ENCODE measurements at places on chromosomes 6 and 20.

GRCh38 chr6:139370283-139370998 lies 4.0 kb downstream of the CITED2 start:
- peak; percentile 17 for DNase-seq

DNA sequence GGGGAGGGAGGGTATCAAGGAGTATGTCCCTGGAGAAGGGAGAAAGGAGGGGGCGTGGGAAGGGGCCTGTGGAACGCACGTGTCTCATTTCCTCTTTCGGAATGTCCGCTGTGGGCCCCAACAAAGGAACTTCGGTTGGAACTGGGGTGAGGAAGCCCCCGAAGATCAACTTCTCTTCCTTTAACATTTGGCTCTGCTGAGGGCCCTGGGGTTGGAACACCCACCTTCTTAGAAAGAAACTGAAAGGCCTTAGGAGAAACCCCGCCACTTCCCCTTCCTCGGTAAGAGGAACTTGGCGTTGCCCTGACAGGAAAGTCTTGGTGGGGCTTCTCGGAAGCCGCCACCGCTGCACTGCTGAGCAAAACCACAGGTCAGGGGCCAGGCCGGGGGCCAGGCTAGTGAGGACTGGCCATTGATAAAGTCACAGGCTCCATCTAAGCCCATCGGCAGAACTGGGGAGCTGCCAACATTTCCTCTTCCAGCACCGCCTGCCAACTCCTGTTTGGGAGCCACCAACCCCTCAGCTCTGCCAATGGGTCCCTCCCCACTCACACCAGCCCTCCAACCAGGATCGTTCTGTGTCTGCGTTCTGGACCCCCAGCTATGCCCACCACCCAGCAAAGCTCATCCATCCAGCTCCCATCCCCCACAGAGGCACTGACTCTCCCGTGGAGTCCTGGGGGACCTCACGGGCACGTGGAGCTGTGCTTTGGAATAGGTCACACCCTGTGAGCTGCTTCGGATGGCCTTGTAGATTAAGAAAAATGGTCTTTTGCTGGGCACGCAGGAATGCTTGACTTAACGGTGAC lies 44.8 kb downstream of the FGD2 start:
- DNase-seq = no peak

DNA sequence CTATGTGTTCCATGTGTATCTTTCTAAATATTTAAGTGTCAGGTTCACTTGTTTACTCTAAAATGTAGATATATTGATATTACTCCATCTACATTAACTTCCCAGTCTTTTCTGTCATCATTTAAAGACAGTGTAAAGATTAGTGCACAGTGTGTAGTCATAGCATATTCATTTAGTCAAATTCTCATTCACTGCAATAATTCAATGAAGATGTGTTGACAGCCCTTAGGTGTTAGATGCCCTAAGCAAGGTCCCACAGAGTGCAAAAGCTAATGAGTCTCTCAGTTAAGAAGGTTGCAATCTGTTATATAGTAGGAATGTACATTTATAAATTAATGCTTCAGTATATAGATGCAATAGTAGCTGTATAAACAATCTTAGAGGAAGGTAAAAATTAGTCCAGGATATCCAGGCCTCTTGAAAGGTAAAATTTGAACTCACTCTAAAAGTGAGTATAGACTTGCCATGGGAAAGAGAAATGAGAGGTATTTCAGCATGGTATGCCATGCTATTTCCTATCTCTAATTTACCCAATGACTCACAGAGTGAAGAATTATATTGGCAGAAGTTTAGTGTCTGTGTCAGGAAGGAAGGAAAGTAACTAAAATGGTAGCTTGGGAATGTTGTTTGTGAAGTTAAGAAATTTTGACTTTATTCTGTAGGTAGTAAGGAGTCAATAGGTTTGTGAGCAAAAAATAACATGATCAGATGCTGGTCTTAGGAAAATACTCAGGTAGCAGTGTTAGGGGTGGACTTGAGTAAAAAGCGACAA lies 969.9 kb upstream of the CITED2 start:
- no peak for DNase-seq

GRCh38 chr6:24882835-24883555 lies 52.8 kb downstream of the RIPOR2 start:
- DNase-seq = no peak

DNA sequence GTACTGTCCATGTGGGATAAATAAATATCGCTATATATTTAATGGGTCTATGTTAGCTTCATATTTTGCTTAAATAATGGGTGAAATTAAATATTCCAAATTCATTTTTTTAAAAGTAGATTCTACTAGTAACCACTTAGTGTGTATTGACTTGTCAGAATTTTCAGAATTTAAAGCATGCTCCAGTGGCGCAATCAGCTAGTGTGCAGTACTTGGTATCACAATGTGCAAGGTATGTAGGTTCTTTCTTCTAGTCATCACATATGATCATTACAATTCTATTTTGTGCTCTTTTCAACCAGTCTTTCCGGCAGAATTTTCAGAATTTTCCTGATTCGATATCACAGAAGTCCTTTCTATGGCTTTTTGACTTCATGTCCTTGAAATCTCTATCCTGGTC lies 32.6 kb downstream of the PDE7B start:
- no peak for DNase-seq

GRCh38 chr6:134809130-134809529 lies 140.8 kb downstream of the ALDH8A1 start:
- DNase-seq = no peak

DNA sequence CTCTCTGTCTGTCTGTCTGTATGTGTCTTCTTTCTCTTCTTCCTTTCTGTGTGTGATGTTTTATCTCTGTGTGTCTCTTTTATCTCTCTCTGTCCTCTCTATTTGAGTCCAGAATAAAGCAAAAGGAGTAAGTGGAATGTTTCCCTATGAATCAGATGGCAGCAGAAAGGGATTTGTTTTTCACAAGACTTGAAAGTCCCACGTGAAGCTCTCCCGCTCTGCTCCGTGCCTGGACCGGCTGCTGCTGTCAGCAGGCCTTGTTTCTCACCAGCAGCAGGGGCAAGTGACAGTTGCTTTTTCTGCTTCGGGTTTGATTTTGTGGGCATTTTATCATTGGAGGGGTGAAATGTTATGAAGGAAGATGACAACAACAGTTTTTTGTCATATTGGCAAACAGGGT lies 212.7 kb downstream of the PACRG start:
- DNase-seq = no peak

- peak; percentile 77 for DNase-seq
Measured at GRCh38 chr6:111423960-111424846, 58.8 kb downstream of the REV3L start.

DNA sequence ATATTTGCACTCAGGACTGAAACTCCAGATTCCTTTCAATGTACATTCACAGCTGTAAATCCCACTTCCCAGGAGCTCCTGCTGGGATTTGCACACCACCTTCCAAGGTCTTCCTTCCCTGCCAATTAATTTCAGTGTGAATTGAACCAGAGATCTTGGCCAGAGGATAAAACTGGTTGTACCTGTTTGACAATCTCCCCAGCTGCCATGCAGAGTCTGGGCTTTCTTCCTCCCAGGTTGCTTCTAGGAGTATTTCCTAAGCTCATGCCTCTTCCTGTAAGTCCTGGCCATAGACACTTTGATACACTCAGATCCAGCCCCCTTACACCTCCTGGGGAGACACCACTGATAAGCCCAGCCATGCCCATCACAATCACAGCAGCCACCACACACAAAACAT lies 15.6 kb downstream of the MAFB start:
- DNase-seq = peak; percentile 9

DNA sequence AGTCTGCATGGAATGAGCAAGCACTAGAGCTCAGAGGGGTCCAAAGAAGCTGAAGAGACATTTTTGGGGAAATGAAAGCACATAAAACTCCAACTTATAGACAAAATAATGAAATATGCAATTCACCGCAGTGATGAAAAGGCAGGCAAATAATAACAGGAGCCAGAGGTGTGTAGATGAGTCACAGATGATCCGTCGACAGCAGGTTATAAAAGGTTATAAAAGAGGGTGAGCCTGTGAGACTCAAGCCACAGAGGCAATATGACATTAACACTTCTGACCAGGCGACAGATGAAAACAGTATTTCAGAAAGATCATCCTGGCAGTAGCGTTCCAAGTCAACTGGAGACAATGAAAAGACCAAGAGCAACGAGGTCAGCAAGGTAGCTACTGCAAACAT lies 35.8 kb upstream of the ANKRD60 start:
- no peak for DNase-seq

GRCh38 chr20:32019156-32019510 lies 8.9 kb downstream of the CCM2L start:
- DNase-seq = peak; percentile 62

DNA sequence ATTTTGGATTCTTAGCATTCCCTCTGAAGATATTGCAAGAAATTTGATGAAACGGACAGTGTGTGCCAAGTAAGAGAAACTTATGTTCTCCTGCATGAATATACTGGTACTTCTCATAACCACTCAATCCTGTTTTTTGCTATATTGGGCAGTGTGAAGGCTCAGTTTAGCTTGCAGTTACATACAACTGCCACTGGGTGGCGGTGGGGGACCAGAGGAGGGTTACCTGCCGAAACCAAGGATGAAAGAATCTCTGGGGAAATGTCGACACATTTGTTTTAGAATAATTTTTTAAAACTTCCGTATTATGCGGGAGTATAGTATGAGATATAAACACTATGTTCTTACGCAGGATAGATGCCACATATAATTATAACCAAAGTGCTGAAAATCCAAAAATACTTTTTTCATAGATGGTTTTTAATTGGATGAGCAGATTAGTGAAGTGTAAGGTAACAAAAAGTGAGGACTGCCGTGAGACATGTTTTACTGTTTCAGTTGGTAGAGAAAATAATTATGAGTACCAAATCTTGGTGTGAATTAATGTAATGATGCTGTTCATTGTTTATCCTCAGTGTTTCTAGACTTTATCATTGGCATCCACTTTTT lies 9.7 kb downstream of the TRMT11 start:
- peak; percentile 75 for DNase-seq

DNA sequence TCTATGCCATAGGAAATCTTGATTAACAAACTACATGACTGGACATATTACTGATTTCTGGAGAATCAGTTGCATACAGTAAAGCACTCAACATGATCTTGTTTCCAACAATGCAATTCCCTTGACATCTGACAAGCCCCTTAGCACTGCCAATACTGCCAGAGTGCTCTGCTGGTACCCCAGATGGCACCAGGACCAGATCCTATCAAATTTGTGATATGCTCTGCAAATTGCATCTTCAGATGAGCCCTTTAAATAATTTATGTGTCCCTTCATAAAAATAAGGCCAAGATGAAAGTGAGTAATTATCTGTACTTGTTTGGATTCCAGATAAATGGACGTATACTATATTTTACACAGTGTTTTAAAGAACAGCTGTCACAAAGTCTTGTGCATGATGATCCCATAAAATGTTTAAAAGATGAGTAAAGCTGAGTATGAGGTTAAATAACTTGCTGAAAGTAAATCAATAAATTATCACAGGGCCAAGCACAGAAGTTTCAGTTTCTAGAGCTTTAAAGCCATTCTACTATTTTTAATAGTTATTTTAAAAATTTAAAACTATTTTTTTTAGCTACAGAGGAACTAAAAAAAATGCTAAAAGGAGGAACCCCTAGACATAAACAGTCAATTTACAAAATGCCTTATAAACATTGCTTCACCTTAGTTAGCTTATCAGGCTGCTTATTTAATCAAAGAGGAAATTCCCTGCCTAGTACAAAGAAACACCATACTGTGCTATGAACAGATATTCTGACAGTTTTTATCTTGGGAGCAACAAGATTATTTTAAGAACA lies 42.1 kb downstream of the NUDT3 start:
- no peak for DNase-seq

DNA sequence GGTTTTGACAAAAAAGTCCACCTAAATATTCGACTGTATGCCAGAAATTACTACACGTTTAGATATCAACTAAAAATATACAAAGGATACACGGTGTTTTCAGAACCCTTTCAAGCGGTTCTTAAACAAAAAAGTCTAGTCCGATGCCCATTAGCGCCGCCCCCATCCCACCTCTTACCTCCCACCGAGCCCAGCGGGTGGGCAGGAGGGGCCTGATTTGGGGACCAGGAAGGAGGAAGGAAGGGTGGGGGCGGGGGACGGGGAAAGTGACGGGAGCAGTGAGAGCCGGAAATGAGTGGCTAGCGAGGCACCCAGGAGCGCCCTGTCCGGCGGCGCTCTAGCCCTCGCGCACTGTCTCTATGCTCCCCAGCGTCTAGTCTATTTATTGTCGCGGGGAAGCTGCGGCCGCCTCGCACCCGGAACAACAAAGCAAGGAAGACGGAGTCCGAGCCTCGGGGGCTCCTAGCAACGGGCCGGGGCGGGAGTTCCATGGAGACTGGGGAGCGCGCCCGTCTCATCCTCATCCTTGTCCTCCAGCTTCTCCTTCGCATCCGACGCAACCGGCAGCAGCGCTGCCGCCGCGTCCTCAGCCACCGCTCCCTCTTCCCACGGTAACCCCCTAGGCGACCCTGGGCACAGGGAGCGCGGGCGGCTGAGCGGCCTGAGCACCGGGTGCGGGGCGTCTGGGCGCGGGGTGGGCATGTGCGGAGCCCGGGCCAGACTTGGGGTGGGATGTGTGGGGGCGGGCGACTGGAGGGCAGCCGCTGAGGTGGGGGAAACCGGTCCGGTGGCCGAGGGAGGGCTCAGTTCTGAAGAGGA lies at the start of gene TBPL1:
TSS of gene TBPL1 (plus strand) at position 410 of the 819 bp plus-strand sequence. CDS start 26,902 bp downstream, outside the sequence.
- peak; percentile 97 for DNase-seq

DNA sequence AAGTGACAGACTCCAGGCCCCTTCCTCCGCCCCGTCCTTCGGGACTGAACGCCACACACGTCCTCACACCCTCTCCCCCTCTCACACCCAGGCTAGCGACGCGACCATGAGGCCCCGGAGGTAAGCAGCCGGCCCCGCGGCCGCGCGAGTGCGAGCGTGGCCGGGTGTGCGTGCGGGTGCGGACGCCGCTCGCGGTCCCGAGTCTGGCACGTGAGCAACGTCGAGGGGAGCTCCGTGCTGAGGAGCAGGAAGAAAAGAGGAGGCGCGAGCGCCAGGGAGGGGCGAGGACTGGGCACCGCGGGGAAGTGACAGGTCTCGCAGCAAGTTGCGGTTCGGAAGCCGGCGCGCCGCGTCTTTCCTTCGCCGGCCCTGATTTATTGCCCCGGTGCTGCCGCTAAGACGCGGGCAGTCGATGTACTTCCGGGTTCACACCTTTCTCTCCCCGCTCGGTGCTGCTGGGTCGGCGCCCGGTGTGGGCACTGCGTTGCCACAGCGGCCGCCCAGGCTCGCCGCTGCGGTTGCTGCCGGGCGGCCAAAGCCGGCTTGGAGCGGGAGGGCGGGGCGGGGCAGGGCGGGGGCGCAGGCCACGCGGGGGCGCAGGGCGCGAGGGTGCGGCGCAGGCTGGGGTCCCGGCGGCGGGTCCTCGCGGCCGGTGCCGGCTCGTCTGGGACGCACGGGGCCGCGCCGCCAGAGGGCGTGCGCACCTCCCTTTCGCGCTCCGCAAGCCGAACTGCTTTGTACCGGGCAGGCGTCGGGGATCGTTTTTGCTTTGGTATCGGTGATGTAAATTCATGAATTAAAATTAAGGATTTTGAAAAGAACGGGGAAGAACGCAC lies 15.8 kb upstream of the LIN28B start:
- DNase-seq = no peak

DNA sequence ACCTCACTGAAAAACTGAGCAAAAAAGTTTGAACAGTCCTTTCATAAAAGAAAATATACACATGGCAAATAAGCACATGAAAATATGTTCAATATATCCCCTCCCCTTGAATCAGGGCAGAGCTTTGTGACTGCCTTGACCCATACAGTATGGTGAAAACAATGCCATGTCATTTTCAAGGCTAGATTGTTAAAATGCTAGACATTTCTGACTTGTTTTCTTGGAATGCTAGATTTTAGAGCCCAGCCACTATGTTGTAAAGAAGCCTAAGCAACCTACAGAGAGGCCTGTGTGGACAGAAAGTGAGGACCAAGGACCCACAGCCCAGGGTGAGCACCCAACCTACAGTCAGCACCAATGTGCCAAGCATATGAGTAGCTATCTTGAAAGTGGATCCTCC lies 17.1 kb upstream of the ASF1A start:
- DNase-seq = no peak

- DNase-seq = no peak
Measured at GRCh38 chr6:161796681-161797080, 522.8 kb upstream of the AGPAT4 start.

All from NCI-H1105 treated with DMSO at 0.1 percent for 48 hours (cell line).